ENCODE measurements at places on chromosomes 4 and X. TPM values are rescaled to one million over a fixed set of nuclear protein-coding genes. Genes with fewer than 3 reads are reported as not detected.

Gene GUCY1B1
- 0.38 TPM for total RNA-seq

Gene CDKL5
- total RNA-seq = 0.98 TPM

Gene SEPTIN6
- total RNA-seq = 9.6 TPM

Gene PPA2
- total RNA-seq = 49.8 TPM

Gene YY2
- total RNA-seq = 1.1 TPM

Gene PCDH10
- total RNA-seq = 0.12 TPM

Gene MAPK10
- 10.2 TPM for total RNA-seq
